ENCODE measurements at places on chromosomes 12 and 14.

DNA sequence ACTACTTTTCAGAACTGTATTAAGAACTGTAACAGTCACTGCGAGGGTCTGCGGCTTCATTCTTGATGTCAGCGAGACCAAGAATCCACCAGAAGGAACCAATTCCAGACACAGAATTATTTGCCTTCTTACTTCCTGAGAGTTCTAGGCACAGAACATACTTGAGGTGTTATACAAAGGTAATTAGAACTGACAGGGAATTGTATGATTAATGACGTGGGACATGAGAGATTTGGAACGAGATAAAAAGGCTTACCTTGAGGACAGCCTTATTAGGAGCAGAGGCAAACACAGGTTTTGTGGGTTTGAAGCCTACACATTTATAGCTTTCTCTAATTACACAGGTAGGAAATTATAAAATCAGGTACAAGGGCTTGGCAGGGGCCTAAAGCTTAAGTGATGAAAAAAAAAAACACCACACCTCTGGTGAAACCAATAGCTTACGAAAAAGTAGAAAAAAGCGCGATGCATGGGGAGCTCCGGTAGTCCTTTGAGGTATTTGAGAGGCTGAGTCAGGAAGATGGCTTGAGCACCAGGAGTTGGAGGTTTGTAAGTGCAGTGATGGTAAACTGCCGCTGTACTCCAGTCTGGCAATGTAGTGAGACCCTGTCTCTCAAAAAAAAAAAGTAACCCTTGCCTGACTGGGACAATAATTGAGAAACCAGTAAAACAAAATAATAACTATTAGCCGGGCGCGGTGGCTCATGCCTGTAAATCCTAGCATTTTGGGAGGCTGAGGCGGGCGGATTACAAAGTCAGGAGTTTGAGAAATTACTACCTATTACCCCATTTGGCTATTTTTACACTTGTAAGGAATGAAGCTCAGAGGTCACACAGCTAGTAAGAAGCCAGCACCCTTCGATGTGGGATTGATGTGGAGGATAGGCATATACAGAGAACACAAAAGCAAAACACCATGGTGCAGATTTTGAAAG, 795 bp upstream of the ACOT2 start:
- no peak for DNase-seq

- no peak for DNase-seq
Measured at GRCh38 chr12:10363914-10364814, 25.7 kb downstream of the KLRK1 start.

- DNase-seq: no peak
Measured at GRCh38 chr12:92079054-92079385, 66.6 kb downstream of the BTG1 start.

GRCh38 chr12:116325336-116325664, 47.8 kb upstream of the MED13L start:
- DNase-seq: no peak

DNA sequence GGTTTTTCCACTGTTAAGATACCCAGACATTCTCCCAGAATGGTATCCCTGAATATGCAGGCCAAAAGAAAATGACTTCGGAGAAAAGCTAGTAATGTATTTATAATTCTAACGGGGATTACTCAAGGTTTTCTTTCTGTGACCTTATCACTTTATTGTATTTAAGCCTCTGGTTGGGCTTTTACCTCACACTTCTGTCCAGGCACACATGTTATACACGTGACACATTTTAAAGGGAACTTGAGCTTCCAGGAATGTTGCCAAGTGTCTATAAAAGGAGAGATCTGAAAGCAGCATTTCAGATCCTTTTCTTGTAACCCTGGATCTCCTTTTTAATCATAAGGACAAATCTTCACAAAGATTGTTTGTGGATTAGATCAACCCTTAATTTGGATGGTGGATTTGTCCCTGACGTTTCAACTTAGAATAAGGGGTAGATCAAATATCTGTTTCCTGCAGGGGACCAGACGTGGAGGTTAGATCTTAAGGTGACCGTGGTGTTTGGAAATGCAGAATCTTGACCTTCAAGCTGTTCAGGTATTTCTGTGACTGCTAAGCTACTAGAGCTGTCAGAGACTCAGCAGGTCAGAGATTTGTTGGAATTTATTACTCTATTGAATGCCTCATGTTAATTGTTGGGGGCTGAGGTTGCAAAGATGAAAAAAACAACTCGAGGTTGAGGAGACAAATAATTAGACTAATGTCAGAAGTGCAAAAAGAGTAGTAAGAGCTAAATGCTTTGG, 1.5 kb downstream of the CIPC start:
- DNase-seq: no peak

GRCh38 chr12:91381309-91381804, 198.7 kb upstream of the DCN start:
- peak; percentile 56 for DNase-seq

DNA sequence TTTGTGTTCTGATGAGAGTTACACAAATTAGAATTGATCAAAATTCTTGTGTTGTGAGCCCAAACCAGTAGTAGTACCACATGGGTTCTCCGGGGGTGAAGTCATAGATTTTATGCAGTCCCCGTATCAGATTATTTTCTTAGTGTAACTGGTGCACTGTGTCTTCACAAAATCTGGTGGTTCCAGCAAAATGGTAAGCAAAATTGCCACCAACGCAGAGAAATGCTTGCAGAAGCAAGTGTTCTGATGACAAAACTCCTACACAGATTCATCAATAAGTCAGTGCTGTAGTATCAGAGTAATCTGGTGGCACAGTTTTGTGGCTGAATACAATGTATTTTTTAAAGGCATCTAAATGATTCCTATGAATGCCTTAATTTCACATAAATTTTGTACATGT, 1.3 kb upstream of the CACNA2D4 start:
- no peak for DNase-seq

GRCh38 chr12:81958406-81958805, 199.3 kb upstream of the PPFIA2 start:
- DNase-seq: no peak

GRCh38 chr12:93174048-93174447, 203.7 kb upstream of the NUDT4 start:
- no peak for DNase-seq

- no peak for DNase-seq
Measured at GRCh38 chr12:88834226-88834625, 254.0 kb upstream of the KITLG start.

GRCh38 chr12:95520816-95521215, 30.5 kb downstream of the USP44 start:
- DNase-seq: no peak

DNA sequence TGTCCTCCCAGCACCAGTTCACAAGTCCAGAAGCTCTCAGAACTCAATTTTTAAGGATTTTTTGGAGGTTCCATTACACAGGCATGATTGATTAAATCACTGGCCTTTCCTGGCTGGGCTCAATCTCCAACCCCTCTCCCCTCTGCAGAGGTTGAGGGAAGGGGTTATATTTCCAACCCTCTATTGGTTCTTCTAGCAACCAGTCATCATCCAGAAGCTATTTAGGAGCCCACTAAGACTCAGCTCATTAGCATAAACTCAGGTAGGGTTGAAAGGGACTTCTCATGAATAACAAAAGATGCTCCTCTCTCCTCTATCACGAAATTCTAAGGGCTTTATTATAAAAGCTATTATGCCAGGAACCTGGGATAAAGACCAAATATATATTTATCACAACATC, 41.5 kb downstream of the SPPL3 start:
- no peak for DNase-seq

DNA sequence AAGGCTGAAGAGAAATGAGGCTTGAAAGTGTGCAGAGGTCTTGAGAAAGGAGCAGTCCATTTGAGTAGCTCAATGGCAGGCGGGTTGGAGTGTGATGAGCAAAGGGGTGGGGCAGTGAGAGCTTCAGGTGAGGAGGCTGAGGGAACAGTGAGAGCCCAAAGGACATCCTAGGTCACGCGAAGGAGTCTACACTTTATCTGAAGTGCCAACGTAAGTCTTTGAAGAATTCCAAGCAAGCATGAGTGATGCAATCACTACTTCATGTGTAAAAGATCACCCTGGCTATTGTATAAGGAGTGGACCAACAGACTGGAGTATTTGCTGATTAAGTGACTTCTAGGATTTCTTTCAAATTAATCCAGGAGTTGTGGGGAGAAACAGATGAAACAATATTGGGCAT, 159.9 kb upstream of the HIF1A start:
- DNase-seq: no peak

DNA sequence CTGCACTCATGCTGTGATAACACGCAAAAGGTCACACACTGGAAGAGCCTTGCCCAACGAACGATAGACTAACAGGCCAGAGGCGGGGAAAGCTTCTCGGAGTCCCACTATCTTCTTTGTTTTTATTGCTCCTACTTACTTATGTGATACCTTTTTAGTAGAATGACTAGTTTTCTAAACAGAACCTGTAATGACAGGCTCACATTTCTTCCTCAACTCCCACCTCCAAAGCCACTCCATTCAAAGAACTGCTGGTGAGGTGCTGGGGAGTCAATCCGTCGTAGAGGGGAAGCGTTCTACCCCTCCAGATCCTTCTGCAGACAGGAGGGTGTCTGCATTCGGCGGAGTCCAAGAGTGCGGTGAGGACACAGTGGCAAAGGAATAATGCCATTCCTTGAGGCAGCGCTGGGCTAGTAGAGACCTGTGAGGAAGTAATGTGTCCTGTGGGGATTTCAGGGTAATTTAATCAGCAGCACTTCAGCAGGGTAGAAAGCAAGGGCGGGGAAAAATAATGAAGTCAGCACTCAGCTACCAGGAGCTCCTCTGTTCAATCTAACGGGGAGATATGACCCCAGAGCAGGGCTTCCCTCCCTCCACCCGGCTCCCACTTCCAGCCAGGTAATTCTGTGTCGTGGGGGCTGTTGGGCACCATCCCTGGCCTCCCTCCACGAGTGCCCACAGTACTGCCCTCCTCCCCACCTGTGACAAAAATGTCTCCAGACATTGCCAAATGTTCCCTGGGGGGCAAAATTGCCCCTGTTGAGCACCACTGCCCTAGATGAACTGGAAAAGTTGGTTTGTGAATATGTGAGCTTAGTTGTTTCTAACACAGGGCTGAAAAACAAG, 25.2 kb downstream of the SPRING1 start:
- no peak for DNase-seq

DNA sequence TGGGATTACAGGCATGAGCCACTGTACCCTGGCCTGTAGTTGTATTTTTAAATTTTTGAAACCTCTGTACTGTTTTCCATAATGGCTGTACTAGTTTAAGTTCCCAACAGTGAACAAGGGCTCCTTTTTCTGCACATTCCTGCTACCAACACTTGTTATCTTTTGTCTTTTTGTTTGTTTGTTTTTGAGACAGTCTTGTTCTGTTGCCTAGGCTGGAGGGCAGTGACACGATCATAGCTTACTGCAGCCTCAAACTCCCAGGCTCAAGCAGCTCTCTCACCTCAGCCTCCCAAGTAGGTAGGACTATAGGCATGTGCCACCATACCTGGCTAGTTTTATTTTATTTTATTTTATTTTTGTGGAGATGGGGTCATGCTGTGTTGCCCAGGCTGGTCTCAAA, 23.0 kb downstream of the BRMS1L start:
- no peak for DNase-seq

DNA sequence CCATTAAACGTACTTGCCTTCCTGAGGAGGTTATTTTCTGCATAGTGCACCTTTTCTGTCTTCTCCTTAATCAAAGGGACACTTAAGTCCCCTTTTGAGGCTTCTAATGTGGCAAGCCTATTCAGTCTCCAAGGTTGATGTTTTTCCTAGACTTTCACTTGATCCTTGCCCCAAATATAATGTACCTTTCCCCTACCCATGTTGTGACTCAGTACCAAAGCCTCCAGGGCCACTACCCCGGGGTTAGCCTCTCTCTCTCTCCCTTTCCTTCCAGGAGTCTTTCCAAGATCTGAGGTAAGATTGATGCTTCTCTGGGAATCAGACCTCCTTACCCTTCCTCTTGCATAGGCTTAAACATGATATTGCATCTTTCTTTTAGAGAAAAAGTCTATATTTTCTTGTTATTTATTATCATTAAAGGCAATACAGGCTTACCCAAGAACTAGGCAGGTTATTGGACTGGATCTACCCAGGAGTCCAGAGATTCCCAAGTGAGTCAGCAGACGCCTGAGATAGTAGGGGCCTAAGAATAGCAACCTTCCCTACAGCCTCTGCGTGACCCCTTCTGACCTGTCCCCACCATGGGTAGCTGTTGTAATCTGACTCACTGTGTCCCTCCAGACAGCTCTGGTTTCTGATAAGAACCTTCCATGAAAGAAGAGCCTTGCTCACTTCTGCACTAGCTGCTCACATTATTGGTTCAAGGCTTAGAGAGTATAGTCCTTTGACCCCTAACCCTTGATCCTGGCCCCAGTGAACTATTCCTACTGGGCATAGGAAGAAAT, 172.9 kb downstream of the ZFP36L1 start:
- DNase-seq: no peak

DNA sequence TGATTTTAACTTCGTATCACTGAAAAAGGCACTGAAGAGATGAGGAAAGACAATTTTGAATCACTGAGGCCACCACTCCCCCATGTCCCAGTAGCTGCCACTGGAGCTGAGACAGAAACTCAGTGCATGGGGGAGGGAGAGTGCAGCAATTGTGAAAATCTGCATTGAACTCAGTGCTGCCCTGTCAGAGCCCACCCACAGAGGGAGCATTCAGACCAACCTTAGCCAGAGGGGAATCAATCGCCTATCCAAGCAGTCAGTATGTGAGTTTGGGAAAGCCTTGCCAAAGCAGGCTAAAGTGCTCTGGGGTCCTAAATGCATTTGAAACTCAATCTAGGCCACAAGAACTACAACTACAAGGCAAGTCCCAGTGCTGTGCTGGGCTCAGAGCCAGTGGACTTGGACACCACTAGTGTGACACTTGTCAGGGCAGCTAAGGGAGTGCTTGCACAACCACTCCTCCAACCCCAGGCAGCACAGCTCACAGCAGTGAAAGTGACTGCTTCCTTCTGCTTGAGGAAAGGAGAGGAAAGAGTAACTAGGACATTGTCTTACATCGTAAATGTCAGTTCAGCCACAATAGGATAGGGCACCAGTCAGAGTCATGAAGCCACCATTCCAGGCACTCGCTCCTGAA, 13.3 kb downstream of the RNASE3 start:
- no peak for DNase-seq

GRCh38 chr12:41521872-41522379, 333.8 kb downstream of the PDZRN4 start:
- DNase-seq: no peak

- no peak for DNase-seq
Measured at GRCh38 chr12:53770281-53770680, 18.5 kb upstream of the CISTR start.

- no peak for DNase-seq
Measured at GRCh38 chr12:66629138-66629870, 49.6 kb downstream of the GRIP1 start.

- no peak for DNase-seq
Measured at GRCh38 chr14:93464271-93464670, 33.5 kb downstream of the UNC79 start.

DNA sequence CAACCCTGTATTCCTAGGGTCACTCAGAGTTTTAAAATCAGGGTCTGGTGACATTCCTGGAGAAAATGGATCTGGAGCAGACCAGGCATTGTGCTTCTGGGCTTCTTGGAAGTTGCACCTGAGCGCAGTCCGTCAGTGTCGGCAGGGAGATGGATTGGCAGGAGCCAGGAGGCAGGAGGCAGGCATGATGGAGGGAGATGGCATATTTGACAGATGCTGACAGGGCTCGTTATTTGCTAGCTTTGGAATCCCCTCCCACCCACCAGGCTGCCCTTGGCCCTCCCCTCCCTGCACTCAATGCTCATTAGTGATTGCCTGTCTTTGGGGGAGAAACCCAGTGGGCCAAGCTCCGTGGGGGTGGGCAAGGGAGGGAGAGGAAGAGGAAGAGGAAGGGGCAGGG, 4.7 kb downstream of the CISTR start:
- DNase-seq: no peak
